ENCODE measurements at places on chromosomes 12 and 14. TPM values are rescaled to one million over a fixed set of nuclear protein-coding genes. Genes with fewer than 3 reads are reported as not detected.

GRCh38 chr14:21241218-21241819, 27.9 kb downstream of the HNRNPC start:
- peaks cover 79% of the 10 kb centered on the region for H3K4me1 ChIP-seq
- no peak for DNase-seq
- H3K4me3 ChIP-seq: no peak overlapping the region
- H3K27me3 ChIP-seq: no peaks in the 10 kb centered on the region
- peaks cover 8% of the 10 kb centered on the region for H3K36me3 ChIP-seq

GRCh38 chr12:3172124-3173007, 95.2 kb downstream of the TSPAN9 start:
- no peaks in the 10 kb centered on the region for H3K27me3 ChIP-seq
- H3K4me3 ChIP-seq: no peak overlapping the region
- no peak overlapping the region for H3K27ac ChIP-seq
- peaks cover 31% of the 10 kb centered on the region for H3K4me1 ChIP-seq

DNA sequence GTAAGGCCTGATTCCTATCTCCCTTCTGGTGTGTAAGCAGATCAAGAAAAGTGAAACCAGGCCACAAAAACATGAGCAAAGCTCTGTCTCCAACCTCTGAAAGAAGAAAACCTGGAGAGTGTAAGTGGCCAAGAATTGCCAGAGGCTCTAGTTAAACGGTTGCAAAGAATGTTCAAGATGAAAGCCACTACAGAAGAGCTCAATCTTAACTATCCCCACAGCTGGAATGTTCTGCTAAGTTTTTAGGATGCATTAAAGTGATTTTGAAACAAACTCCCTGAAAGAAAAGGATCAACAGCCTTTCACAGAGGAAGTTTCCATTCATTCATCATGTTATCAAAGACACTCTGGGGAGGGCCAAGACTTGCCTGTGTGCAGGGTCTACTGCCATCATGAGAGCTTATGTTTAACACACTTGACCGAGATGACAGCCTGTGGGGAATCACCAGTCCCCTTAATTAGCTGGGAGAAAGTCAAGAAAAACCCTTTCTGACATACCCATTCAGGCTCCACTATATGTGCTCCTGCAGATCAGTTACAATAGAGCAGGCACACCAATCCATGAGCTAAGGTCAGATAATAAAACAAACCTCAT, 128.0 kb upstream of the OVCH1 start:
- no peaks in the 10 kb centered on the region for H3K4me1 ChIP-seq
- H3K36me3 ChIP-seq: no peaks in the 10 kb centered on the region
- H3K4me3 ChIP-seq: no peak overlapping the region
- DNase-seq: no peak
- H3K27me3 ChIP-seq: no peaks in the 10 kb centered on the region

DNA sequence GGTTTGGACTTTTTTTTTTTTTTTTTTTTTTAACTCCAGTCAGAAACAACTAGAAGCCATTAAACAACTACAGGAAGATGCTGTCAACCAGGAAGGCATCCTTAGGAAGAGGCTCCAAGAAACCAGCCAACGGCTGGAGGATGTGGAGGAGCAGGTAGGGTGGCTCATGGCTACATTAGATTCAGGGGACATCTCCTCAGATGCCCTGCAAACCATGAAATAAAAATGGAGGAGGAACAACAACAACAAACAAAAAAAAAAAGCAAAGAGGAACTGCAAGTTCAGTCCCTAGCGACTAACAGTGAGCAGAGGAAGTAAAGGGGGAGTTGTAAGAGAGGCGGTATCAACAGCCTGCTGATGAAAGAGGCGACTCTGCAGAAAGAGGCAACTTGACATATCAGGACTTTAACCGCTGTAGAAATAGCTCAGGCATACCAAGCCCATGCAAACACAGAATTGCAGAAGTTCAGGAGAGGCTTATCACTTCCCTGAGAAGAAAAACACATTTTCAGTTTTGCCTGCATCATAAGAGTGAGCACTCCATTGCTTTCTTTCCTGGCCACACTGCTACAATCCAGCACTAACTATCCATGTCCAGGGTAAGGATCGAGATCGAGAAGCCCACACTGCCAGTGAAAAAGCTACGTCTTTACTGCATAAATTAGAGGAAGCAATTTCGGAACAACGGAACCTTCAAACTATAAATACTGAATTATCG, 103.5 kb upstream of the BCAT1 start:
- no peaks in the 10 kb centered on the region for H3K27me3 ChIP-seq
- DNase-seq: no peak
- no peaks in the 10 kb centered on the region for H3K4me1 ChIP-seq
- no peaks in the 10 kb centered on the region for H3K36me3 ChIP-seq

- H3K27me3 ChIP-seq: no peaks in the 10 kb centered on the region
- peak; percentile 80 for DNase-seq
- H3K27ac ChIP-seq: peak within 1 kb of the TSS; percentile 61
- H3K36me3 ChIP-seq: no peaks in the 10 kb centered on the region
- peaks cover 16% of the 10 kb centered on the region for H3K4me1 ChIP-seq
Measured at GRCh38 chr12:7060353-7060954, at the start of gene C1S. Gene C1S, plus strand, starts transcription at chr12:7060718. Its CDS starts 1,195 bp downstream, at chr12:7061913.

- H3K36me3 ChIP-seq: peaks cover 5% of the 10 kb centered on the region
- no peaks in the 10 kb centered on the region for H3K27me3 ChIP-seq
- no peak overlapping the region for H3K27ac ChIP-seq
- DNase-seq: no peak
Measured at GRCh38 chr12:53483225-53483978, 15.9 kb downstream of the MAP3K12 start.

- H3K27ac ChIP-seq: no peak overlapping the region
- H3K4me3 ChIP-seq: no peak overlapping the region
- no peak for DNase-seq
- no peaks in the 10 kb centered on the region for H3K4me1 ChIP-seq
- H3K27me3 ChIP-seq: no peaks in the 10 kb centered on the region
Measured at GRCh38 chr14:79639613-79640012, 571.7 kb downstream of the DIO2 start.

DNA sequence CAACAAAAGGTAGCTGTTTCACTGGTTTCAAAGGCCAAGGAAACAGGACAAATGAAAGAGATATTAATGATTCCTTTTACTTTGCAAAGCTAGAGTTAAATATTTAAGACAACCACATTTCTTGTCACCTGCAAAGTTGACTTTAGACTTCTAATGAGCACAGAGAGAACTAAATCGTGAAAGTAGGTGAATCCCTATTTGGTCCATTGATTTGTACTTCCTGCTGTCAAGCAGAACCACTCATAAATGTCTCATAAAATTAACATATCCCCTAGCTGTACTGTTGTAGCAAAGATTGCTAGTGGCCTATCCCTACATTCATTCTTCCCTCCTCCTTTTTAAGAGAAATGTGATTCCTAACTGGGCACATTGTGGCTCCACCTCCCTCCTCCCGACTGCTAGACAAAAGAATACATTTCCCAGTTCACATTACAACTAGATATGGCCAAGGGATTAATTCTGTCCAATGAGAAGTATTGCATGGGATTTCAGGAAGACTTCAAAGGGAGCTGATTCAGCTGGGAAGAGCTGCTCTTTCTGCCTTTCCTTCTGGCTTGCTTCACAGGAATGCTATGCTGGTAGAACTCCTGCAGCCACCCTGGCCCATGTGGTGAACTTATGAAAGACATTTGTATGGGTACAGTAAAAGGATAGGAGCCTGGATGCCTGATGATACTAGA, 227.5 kb upstream of the ABCD2 start:
- no peaks in the 10 kb centered on the region for H3K4me1 ChIP-seq
- no peak overlapping the region for H3K4me3 ChIP-seq
- H3K36me3 ChIP-seq: no peaks in the 10 kb centered on the region
- no peak for DNase-seq

DNA sequence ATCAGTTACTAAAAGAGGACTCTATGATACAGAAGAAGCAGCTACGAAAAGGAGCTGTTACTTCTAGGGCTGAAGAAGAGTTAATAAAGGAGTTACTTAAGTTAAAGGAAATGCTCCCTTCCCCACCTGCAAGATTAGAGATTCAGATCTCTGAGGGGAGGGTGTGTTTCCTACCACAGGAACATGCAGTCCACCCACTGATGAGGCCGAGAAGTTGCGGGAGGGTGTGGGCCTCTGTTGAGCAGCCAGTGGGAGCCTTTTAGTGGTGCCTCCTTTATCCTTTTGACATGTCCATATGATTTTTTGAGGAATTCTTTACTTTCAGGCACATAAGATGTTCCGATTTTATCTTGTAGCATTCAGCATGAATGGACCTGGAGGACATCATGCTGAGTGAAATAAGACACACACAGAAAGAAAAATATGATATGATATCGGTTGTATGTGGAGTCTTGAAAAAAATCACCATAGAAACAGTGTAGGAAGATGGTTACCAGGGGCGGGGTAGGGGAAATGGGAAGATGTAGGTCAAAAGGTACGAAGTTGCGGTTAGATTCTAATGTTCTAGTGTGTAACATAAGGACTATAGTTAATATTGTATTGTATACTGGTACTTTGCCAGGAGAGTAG, 4.4 kb upstream of the M6PR start:
- H3K4me3 ChIP-seq: no peak overlapping the region
- no peaks in the 10 kb centered on the region for H3K27me3 ChIP-seq
- peaks cover 2% of the 10 kb centered on the region for H3K4me1 ChIP-seq
- H3K36me3 ChIP-seq: no peaks in the 10 kb centered on the region

- peak overlapping the region; percentile 53 for H3K27ac ChIP-seq
- no peak for DNase-seq
- H3K36me3 ChIP-seq: no peaks in the 10 kb centered on the region
- peaks cover 1% of the 10 kb centered on the region for H3K4me1 ChIP-seq
Measured at GRCh38 chr14:72889366-72889765, 4.5 kb downstream of the DPF3 start.

- no peaks in the 10 kb centered on the region for H3K36me3 ChIP-seq
- peak overlapping the region; percentile 98 for H3K27ac ChIP-seq
- DNase-seq: no peak
- H3K4me3 ChIP-seq: peak overlapping the region; percentile 69
Measured at GRCh38 chr12:12788131-12788530, 2.7 kb downstream of the APOLD1 start.

EFS gene
- total RNA-seq: 1.7 TPM
